ENCODE measurements at places on chromosomes 5 and 9.

GRCh38 chr5:38341056-38341455, 82.7 kb downstream of the EGFLAM start:
- no peak for DNase-seq

GRCh38 chr5:135829179-135829578, 5.3 kb upstream of the SLC25A48 start:
- DNase-seq: no peak

DNA sequence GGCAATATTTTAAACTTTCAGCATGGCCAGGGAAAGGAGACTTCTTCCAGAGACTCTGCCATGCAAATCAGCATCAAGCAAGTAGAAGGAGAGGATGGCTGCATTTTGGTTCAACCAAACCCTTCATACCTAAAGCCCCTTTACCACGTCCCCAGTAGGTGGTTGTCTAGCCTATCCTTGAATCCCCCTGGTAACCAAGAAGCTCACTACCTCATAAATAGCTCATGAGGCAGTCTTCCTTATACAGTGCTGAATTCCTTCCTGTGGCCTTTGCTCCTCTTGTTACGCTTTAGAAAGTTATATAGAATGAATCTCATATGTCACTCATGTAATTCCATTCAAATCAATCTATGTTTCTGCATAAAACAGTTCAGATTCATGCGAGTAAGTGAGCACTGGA, 289.5 kb upstream of the SLC30A5 start:
- no peak for DNase-seq

DNA sequence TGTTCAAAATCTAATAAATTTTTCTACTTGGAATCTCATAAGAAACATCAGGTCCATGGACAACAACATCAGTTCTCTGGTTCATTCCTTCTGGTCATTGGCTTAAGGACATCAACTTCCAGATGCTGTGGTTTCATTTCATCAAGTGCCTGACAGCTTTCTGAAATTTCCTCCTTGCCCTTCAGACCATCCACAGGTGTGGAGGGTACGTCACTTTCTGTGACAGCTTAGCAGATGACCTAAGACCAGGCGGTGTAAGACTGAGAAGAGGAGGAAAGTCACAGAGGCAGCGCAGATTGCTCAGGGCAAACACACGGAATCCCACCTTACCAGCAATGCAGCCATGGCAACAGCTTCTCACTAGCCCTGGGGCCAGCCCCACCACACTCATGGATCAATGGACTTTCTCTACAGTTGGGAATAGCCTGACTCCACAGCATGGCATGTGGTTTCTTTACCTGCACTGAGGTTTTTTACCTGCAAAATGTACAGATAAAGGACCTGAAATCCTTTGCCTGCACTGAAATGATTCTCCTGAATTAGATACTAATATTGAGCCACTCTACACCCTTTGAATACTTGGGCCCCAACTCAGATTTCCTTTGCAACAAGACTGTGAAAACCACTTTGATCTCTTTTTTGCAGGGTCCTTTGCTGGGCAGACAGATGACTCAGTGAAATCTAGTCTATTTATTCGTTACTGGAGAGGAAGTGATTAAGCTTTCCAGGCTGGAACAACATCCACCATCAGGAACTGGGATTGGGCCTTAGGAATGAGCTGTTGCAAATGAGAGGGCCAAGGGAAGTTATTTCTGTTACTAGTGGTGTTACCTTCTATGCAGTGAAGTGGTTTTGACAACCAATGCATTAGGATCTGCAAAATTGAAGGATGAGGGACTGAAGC, 26.9 kb downstream of the TICAM2 start:
- DNase-seq: no peak

DNA sequence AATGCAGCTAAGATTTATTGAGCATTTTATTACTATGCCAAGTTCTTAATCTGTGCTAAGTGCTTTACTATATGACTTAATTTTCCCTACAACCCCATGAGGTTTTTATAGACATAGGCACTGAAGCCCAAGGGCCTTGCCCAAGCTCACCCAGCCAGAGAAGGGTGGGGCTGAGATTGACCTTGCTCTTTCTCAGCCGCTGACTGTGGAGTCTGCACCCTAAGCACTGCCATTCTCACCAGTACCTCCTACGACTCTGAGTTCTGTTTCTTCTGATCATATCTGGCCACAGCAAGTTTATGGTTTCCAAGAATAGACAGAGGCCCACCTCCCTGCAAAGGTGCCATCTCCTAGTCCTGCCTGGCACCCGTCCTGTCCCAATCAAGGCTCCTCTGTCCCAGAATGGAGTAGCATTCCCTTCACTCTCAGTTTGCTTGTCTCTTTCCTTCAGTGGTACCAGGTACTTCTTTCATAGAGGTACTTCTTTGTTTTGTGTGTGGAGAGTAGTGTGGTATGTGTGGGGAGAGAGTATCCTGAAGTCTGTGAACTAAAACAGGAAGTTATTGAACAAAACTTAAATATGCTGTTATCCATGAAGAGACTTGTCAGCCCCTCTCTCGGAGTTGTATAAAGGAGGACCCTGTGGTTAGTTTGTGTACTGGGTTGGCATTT, 42.6 kb downstream of the CSF1R start:
- DNase-seq: no peak

- DNase-seq: no peak
Measured at GRCh38 chr5:87137283-87137682, 130.4 kb upstream of the RASA1 start.

DNA sequence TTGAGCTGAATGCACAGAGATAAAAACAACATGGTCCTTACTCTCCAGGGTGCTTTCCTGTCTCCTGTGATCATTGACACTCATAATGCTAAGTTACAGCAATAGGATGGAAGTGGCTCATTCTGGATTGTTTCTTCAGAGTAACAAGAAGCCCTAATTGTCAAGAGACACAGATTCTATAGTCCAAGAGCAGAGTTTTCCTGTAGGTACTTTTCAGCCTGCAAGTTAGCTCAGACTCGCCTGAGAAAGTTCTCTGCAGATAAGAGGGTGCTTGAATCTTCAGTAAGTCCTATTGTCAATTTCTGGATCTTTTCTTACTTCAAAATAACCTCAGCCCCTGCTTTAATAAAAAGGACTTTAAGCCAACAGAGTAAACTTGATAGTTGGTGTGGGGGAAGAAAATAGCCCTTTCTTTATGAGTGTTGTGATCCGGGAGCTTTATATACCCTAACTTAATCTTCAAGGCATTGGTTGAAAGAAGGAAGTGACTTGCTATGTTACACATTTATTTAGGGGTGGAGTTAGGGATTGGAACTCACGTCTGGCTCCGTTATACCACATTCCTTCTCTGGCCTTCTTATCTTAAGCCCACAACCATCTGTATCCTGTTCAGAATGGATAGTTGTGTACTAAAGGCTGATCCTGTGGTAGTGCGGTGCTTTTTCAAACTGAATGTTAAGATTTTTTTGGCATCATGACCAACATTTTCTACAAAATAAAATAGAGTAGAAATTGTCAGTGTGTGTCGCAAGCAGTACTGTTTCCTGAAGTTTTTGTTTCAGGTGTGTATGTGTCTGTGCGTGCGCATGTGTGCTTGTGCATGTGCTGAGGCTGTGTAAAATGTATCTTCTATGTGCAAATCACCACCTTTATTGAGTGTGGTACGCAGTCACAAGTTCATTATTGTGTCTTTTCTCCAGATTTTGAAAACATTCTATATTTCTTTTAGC, 173.9 kb downstream of the WDR70 start:
- DNase-seq: peak; percentile 43

DNA sequence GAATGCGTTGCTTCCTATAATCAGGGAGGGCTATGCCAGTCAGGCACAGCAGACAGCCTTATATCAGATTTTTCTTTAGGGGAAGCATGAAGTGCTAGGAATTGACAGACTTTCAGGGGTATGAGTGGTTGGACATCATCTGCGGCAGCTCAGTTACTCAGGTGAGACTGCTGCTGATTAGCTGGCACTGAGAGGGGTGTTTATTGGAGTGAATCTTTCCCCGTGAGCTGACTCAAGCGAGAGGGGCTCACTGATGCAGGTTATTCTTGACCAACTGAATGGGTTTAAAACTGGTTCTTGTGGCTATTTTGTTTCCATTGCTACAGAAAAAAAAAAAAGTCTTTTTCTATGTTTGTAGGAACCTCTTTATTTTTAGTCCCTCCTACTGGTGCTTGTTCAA, 46.2 kb upstream of the TNPO1 start:
- no peak for DNase-seq
